ENCODE measurements at places on chromosomes 6 and 20.

DNA sequence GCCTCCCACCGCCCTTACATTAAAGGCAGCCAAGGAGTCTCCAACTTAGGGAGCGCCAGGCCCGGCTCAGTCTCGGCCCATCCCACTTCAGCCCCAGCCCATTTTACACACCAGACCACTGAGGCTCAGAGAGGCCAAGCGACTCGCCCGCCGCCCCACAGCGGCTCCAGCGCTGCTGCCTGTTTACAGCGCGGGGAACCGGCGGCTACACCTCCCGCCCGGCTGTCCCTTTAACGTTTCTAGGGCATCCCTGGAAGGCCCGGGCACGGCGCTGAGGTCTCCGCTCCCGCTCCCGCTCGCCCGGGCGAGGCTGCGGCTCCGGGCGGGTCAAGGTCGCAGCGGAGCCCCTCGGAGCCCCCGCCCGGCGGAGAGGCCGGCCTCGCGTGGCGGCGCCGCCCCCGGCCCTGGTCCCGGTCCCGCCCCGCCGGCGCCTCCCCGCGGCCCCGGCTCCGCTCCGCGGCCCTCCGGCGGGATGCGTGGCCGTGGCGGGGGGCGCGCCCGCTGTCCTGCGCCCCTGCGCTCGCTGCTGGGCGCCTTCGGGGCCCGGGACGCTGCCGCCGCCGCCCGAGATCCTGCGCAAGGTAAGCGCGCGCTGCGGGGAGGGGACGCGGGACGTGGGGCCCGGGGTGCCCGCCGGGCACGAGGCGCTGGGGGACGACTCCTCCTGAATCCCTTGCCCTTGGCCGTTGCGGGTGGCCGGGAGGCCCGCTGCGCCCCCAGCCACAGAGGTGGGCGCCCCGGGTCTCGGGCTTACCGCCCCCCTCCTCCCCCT, 27.1 kb upstream of the PHACTR3 start:
- no peak for DNase-seq

DNA sequence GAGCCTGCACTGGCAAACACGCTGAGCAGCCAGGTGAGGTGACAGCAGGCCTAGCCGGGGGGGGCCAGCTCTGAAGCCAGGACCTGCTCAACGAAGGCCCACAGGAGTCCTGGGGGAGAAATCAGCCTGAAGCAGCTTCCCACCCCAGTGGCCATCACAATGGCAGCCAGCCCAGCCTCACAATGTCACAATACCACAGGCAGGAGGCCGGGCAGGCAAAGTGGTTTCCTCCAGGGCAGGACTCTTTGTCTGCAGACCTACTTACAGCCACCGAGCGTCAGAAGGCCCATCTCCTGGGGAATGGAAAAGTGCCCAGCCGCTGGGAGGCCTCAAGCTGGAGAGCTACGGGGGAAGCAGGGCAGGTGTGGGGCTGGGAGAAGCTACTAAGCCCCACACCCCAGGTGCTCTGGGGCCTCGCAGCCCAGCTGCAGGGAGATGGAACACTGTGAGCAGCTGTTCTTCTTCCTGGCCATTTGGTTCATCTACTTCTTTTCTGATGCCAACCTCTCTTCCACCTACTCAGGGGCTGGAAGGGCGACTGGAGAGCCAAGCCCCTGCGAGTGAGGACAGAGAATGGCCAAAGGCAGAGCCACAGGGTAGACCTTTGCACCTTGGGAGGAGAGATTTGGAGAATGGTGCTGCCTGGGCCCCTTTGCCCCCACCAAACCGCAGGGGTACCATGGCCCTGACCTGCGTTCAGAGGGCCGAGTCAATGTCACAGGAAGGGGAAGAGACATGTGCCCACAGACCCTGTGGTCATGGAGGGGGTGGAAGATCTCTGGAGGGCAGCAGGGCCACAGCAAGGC, 22.3 kb upstream of the AVP start:
- no peak for DNase-seq

DNA sequence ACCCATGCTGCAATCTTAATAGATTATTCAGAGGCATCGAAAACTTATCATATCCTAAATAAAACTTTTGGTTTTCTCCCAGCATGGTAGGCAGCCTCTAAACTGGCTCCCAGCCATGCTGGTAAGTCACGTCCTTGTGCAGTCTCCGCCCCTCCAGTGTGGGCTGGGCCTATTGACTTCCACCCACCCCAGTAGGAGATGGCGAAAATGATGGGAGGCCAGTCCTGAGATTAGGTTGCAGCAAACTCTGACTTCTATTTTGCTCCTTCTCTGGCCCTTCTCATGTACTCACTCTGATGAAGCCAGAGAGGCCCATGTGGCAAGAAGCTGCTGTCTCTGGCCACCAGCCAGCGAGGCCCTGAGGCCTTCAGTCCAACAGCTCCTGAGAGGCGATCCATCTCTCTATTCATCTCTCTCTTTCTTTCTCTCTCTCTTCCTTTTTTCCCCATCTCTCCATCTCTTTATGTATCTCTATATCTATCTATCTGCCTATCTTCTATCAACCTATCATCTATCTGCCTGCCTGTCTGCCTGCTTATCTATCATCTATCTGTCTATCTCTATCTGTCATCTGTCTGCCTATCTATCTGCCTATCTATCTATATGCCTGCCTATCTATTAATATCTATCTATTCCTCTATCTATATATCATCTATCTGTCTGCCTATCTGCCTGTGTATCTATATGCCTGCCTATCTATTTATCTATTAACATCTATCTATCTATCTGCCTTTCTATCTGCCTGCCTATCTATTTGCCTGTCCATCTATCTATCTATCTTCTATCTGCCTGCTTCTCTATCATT, 52.7 kb upstream of the STX16 start:
- no peak for DNase-seq

DNA sequence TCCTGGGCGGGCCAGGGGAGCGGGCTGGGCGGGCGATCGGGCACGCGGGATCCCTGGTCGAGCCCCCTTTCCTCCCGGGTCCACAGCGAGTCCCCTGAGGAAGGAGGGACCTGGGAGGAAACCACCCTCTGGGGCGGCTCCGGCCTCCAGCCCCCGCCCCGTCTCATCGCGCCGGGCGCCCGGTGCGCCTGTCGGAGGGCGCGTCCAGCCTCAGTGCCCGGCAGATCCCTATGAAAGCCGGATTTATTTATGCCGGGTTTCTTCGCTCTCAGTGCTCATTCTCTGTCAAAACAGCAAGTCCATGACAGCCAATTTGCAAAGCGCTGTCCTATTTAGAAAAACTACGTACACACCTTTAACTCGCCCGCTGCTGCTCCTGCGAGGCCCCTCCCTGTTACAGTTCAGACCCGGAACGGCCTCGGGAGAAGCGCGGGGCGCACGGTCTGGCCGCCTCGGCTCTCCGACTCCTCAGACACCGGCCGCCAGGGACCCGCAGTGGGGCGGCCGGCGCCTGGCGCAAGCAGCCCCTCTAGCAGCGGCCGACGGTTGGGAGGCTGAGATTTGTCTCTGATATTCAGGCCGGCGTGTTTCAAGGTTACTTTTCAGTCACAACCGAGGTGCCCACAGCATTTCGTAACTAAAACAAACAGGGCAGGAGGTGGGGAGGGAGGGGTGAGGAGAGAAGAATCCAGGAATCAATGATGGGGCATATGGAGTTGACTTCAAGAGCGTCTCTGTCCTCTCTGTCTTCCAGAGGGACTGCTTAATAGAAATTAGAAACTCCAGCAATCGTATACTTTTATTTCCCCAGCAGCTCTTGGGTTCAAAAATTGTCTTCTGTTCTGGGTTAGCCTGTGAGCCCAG, 782 bp upstream of the FOXA2 start:
- DNase-seq: no peak

GRCh38 chr20:63568170-63568981, 5.7 kb downstream of the HELZ2 start:
- DNase-seq: no peak

- no peak for DNase-seq
Observed at GRCh38 chr6:27838945-27839625, 73.1 kb downstream of the OR2B2 start.

All from left renal pelvis (tissue), 4 donors.